WTC11 (cell line): ENCODE measurements at places on chromosomes 7 and 10. TPM values are rescaled to one million over a fixed set of nuclear protein-coding genes. Genes with fewer than 3 reads are reported as not detected.

ARHGEF5 gene
- total RNA-seq, result 80.1 to 115 TPM (median 104 TPM) in 3 replicates

DNA sequence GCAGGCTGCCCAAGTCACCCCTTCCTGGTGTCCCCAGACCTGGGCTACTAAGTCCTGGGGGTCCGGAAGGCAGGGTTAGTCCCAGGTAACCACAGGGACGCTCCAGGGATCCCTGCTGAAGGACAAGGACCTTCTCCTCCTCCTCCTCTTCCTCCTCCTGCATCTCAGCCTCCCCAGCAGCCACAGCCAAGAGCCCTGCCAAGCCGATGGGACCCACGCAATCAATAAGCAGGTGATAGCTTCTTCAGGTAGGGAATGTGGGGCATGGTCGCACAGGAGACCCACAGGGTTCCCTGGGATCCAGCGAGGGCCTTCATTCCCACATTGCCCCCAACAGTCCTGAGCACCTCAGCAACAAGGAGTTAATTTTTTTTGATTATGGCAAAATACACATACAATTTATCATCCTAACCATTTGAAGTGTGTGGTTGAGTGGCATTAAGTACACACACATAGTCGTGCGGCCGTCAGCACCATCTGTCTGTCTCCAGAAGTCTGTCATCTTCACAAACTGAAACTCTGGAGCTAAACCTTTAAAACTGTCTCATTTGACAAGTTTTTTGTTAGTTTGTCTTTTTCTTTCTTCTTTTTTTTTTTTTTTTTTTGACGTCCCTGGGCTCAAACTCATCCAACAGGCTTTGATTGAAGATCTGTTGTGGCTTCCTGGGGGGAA, 12.1 kb downstream of the CRYGN start:
- no peak overlapping the region for H3K4me3 ChIP-seq
- H3K27ac ChIP-seq, result no peak overlapping the region
- peaks cover 7% of the 10 kb centered on the region for H3K27me3 ChIP-seq
- peaks cover 32% of the 10 kb centered on the region for H3K4me1 ChIP-seq
- no peak for DNase-seq

- H3K27me3 ChIP-seq, result peaks cover 54% of the 10 kb centered on the region
- peaks cover 22% of the 10 kb centered on the region for H3K4me1 ChIP-seq
- no peak for DNase-seq
Measured at GRCh38 chr10:17229717-17229966, 1.6 kb downstream of the VIM start.

DNA sequence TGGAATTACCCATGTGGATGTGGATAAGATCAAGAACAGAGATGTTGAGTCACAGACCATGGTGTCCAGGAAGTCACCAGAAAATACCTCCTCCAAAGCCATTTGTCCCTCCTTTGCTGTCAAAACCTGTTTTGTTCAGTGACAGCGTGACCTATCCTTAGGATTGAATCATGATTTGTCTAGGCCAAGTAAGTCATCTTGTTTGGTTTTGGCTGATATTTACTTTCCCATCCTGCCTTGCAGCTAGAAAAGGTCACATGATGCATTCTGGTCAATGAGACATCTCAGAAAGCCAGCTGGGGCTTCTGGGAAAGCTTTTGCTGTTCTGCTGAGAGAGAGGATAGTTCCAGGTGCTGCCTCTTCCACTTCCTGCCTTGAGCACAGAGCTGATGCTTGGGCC, 225.3 kb upstream of the ZMIZ1 start:
- no peak for DNase-seq
- H3K27me3 ChIP-seq, result peaks cover 12% of the 10 kb centered on the region; the same call in 1 of the 2 replicates

DNA sequence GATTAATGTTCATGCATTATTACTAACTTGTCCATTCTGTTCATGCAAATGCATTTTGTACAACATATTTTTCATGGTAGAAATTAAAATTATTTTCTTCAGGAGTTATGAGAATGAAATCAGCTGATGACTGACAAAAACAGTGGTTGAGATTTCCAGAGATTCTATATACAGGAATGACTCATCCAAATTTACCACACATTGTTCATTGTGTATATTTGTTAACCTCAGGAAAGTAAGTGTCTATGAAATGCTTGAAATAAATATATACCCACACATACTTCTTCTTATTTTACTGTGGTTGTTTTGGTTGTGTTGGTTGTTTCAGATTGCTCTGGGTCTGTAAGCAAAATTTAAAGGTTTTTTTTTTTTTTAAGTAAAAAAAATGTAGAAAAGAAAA, 108.1 kb upstream of the SP8 start:
- no peak overlapping the region for H3K4me3 ChIP-seq
- no peak overlapping the region for H3K27ac ChIP-seq
- H3K36me3 ChIP-seq, result no peaks in the 10 kb centered on the region
- no peak for DNase-seq

GRCh38 chr10:50318129-50318528, 66.8 kb upstream of the ASAH2 start:
- 0 out of 2 replicates have a peak, but pooled peaks cover 5% of the 10 kb centered on the region for H3K4me1 ChIP-seq
- H3K27me3 ChIP-seq, result no peaks in the 10 kb centered on the region
- H3K27ac ChIP-seq, result no peak overlapping the region
- H3K36me3 ChIP-seq, result no peaks in the 10 kb centered on the region

GRCh38 chr10:62075414-62075813, 173.9 kb downstream of the ARID5B start:
- no peak overlapping the region for H3K27ac ChIP-seq
- DNase-seq, result no peak
- peaks cover 9% of the 10 kb centered on the region for H3K4me1 ChIP-seq
- H3K36me3 ChIP-seq, result no peaks in the 10 kb centered on the region

- no peaks in the 10 kb centered on the region for H3K36me3 ChIP-seq
- DNase-seq, result no peak
- H3K4me1 ChIP-seq, result peaks cover 9% of the 10 kb centered on the region
- H3K4me3 ChIP-seq, result no peak overlapping the region
Measured at GRCh38 chr7:120996333-120996987, 7.9 kb downstream of the CPED1 start.

GRCh38 chr7:5824297-5824610, 42.8 kb upstream of the RNF216 start:
- H3K4me1 ChIP-seq, result peaks cover 4% of the 10 kb centered on the region
- no peaks in the 10 kb centered on the region for H3K36me3 ChIP-seq
- H3K27me3 ChIP-seq, result peaks cover 4% of the 10 kb centered on the region
- H3K4me3 ChIP-seq, result peak overlapping the region; percentile 87
- DNase-seq, result no peak
- H3K27ac ChIP-seq, result no peak overlapping the region; the same call in 1 of the 2 replicates

GRCh38 chr10:100713859-100714565, 31.4 kb upstream of the PAX2 start:
- H3K36me3 ChIP-seq, result no peaks in the 10 kb centered on the region
- H3K4me3 ChIP-seq, result peak overlapping the region; percentile 76
- peaks cover 100% of the 10 kb centered on the region for H3K27me3 ChIP-seq

DNA sequence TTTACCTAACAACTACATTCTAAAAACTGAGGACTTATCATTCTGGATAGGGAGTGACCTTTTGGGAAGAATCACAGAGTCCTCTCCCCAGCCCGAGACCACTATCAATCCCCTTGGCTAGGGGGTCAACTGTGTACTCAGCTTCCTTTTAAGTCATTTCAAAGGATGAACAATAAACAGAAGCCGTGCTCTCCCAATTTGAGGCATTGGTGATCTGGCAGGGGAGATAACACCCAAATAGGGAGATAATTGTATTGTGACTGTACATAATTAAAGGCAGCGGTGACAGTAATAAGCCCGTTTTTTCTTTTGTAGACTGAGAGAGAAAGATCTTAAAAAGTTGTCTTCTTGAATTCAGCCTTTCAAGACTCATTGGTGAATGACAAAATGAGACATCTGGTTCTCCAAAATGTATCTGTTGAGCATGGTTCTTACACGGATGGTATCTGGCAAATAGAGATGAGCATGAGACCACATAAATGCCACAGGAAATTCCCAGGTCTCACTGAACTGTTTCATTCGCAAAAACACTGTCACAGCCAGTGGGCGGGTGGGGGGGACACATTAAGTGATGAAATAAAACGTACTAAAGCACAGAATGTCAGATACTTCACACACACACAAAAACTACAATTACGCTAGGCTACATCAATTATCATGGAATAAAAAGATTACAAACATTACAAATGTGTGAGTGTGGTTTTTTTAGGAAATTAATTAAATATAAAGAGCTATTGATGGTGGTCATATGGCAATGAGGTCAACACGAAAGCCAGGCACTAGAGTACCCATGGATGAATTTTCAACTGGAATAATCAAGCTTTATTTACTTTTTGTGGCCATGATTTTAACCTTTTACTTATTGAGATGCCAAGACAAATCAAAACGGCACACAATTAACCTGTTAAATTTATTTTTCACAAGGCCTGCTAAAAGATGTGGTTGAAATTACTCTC, 108.4 kb downstream of the HIPK2 start:
- no peaks in the 10 kb centered on the region for H3K36me3 ChIP-seq
- no peaks in the 10 kb centered on the region for H3K27me3 ChIP-seq
- H3K4me3 ChIP-seq, result no peak overlapping the region
- H3K27ac ChIP-seq, result no peak overlapping the region
- DNase-seq, result no peak
